ENCODE measurements at places on chromosomes 2 and 18.

DNA sequence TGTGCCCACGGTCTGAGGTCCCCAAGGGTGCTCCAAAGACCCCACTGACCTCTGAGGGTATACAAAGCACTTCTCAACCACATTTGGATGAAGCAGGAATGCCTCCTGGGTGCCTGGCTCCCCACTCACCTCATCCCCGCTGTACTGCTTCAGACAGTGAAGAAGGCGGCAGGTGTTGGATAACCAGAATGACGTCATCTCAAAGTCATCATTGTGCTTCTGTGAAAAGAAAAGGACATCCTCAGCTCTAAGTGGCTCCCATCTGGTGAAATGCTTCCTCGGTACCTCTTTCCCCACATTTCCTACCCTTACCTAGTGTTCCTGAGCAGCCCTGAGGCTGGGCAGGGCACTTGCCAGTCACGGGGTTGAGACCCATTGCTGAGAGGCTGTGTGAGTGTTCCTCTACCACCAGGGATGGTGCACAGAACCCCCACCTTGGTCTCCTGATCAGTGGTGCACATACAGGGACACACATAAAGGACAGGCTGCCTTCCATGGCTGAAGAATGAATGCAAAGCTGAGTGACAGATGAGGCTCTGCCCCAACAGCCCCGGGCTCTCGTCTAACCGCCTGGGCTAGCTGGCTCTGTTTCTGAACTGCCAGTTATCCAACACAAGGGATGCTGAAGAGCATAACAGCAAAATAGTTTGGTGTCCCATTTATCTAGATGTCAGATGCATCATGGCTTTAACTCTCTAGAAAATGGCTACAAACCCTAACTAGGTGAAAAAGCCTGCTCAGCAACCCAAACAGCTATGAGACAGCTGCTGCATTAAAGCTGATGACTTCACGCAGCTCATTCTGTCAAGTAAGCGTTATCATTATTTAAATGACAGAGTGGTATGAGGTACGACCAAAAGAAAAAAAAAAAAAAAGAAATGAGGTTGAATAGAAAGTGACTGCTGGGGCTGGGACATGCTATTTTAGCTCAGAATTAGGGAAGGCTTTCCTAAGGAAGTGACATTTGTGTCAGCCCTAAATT is 28.2 kb upstream of the ACAA2 start:
- DNase-seq, result no peak

- DNase-seq, result no peak
These were observed 111.9 kb upstream of the VRK2 start for GRCh38 chr2:57934659-57935058.

DNA sequence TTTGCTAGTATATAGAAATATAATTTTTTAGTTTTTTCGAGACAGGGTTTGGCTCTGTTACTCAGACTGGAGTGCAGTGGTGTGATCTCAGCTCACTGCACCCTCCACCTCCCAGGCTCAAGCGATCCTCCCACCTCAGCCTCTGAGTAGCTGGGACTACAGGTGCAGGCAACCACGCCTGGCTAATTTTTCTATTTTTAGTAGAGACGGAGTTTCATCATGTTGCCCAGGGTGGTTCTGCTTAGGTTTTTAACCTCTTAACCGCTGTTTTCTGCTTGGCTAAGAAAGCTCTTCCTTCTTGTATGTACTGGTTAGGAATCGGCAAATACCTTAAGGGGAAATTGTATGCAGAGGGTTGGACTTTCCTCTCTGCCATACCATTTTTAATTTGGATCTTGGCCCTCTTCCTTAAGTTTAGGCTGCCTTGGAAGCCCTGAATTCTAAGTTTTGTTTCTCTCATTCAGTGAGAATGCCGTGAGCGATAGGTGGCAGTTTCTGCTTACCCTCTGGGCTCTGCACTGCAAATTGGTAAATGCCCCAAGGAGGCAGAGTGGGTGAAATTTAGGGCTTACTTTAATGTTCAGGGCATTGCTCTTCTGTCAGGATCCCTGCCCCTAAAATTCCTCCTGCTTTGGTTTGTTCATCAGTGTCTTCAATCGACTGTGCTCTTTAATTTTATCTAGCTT is 32.3 kb downstream of the EML6 start:
- no peak for DNase-seq

DNA sequence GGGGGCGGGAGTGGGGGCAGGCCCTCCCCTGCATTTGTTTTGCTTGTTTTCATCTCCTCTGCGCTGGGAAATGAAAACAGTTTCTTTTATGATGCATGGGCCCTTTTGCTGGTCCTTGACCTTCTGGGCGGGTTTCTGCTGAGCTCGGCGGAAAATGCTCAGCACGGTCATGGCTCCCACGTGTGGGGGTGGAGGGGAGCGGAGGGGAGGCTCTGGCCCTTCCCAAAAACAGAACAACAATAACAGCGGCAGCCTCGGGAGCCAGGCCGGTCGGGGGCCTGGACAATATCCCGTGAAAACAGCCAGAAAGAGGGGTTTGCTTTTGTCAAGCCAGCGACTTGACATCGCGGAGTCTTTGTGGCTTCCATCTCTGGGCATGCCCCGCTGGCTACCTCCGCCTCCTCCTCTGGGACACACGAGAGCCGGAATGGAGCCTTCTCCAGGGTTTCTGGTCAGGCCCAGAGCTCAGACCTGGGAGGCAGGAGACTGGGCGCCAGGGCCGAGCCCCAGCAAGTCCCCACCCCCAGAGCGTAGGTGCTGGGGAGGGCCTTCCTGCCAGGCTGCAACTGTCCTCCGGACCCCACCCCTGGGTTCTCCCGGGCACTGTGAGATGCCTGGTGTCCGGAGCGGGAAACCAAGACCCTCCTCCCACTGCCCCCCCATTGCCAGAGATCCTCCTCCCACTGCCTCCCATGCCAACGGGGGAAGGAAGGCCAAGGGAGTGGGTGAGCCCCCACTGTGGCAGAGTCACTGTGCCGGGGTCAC is 35.9 kb upstream of the SNED1 start:
- no peak for DNase-seq

DNA sequence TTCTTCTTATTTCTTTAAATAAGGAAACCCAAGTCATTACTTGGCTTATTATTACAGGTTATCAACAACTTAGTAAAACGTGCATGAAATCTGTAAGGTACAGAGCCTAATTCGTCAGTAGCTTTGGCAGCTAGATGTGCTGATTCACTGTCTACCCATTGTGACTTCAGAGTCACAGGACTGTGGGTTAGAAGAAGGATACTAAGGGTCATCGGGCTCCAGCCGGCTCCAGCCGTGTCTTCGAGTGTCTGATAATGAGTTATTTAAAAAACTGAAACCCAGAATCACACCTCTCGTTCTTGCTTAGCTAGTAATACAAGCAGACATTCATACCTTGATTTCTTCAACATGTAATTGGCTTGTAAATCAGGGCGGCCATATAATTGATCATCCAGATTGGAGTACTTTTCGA is 170.5 kb downstream of the FMNL2 start:
- no peak for DNase-seq

- DNase-seq, result no peak
These were observed 76.9 kb downstream of the NXPH2 start for GRCh38 chr2:138703242-138703641.

- DNase-seq, result no peak
These were observed 76.0 kb downstream of the FAM124B start for GRCh38 chr2:224325941-224326340.

DNA sequence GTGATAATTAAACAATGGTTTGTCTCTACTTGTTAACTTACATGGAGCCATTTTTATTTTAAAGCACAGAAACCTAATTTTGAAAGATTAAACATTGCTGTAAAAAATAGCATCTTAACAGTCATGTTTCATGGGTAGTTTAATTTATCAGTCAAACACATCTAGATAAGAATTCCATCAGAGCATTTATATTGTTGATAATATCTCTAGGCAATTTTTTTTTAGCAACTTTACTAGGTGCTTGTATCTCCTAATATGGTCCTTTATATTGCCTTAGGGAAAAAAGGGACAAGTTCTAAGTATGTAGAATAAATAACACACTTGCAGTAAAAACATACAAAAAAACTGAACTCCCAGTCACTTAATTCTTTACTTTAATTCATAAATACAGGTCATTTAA is 863 bp downstream of the CSRNP3 start:
- no peak for DNase-seq

GRCh38 chr18:44700652-44701051 is 20.0 kb downstream of the SETBP1 start:
- DNase-seq, result peak; percentile 18

DNA sequence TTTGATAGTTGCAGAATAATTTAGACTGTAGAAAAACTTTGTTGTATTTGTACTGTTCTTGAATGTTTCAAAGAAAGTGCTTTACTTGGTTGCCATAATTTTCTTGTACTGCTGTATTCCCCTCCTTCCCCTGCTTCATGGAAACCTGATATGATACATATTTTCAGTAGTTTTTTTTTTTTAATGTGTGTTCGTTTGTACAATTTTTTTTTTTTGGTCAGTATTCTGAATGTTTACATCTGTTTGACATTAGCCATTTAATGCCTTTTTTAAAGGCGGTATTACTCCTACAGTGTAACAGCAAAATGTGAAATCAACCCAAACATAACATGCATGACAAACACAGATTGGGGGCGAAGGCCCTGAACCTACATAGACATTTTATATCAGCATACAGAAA is 172.3 kb downstream of the ASXL3 start:
- no peak for DNase-seq

GRCh38 chr2:182540252-182540651 is 113.4 kb upstream of the PDE1A start:
- no peak for DNase-seq

DNA sequence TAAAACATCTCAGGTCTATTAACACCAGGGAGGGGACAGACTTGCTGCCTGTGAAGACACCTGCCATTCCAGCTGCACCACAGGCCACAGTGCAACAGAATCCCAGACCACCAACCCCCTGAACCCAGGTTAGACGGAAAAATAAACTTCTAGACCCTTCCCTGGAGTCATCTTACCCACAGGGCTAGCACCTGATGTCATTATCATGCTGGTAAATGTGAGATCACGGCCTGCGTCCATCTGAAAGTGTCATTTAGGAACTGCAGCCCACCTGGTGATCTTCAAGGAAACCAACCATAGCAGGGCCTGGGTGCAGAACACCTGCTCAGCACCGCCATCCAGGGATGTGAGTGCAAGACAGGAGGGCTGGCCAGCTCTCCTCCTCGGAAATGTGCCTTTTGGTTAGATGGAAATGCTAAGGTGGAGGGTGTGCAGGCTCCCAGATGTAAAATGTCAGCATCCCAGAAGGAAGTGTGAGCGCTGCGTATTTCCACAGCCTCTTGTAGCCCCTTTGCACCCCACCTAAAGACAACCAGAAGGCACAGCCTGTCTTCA is 80.8 kb downstream of the PTGR3 start:
- DNase-seq, result no peak

- DNase-seq, result no peak
These were observed 140.2 kb downstream of the IRS1 start for GRCh38 chr2:226659410-226659809.

GRCh38 chr18:58135183-58135641 is 91.2 kb downstream of the NEDD4L start:
- peak; percentile 50 for DNase-seq

- no peak for DNase-seq
These were observed 115.2 kb downstream of the SPHKAP start for GRCh38 chr2:228066126-228066798.

GRCh38 chr2:112187805-112188596 is 49.8 kb downstream of the FBLN7 start:
- no peak for DNase-seq

- DNase-seq, result no peak
These were observed 11.6 kb downstream of the CAPG start for GRCh38 chr2:85398426-85399182.
